IPS DF 19.7 (cell line): ENCODE measurements at places on chromosomes 1 and 21.

DNA sequence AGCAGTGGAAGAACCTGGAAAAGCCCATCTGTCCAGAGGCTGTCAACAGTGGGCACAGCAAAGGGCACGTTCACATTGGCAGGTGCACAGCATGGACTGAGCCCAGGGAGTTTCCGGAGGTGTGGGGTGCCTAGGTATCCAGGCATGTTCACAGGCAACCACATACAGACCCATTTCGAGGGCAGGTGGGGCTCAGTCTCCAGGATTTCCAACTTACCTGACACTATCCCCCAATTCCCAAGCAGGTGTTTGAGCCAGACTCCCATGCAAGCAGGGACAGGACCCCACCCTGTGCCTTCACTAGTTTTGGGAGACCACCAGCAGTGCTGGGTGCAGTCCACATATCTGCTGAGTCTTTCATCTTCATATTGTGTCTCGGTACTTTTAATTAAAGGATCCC lies 65.0 kb upstream of the IRF2BP2 start:
- DNase-seq: no peak

DNA sequence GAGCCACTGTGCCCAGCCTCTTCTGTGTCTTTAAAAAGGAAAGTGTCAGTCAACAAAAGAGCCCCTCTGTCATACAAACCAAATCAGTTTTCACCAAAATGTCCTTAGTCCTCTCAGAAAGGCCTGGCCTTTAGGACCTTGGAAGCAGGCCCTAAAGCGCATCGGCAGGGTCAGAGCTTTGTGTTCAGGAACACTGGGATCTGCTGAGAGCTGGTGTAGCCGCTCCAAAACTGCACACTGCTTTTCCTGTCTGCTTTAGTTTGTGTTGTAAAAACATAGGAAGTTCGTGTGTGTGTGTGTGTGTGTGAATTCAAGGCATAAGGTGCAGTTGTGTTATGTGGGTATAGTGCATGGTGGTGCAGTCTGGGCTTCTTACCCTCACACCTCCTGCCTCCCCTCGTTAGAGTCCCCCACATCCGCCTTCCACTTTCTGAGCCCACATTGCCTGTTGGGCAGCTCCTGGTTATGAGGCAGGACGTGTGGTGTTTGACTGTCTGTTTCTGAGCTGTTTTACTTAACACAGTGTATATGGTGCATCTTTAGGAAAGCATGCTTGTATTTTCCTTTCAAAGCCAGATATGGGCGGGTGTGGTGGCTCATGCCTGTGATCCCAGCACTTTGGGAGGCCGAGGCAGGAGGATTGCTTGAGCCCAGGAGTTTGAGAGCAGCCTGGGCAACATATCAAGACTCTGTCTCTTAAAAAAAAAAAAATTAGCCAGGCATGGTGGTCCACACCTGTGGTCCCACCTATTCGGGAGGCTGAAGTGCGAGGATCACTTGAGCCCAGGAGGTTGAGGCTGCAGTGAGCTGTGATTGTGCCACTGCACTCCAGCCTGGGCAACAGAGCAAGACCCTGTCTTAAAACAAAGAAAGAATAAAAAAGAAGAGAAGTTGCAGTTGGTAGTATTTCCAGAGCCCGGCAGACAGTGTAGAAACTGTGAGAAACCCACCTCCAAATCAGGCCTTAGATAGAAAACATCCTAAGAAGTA lies 12.4 kb downstream of the IBA57 start:
- DNase-seq: no peak

DNA sequence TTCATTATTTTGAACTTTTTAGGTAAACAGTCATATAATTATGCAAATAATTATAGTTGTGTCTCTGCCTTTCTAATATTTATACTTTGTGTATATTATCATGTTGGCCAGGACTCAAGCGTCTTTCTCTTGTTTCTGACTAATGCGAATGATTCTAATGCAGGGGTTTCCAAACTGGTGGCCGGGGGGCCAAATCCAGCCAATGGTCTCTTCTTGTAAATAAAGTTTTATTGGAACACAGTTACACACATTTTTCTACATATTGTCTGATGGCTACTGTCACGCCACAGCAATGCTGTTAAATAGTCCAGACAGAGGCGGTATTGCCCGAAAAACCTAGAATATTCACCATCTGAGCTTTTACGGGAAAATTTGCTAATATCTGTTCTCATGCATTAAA lies 8.9 kb upstream of the POFUT2 start:
- no peak for DNase-seq

- DNase-seq: no peak
These were observed 537.3 kb downstream of the KCNT2 start for GRCh38 chr1:196070940-196071339.

GRCh38 chr1:39900662-39901463 lies 854 bp downstream of the MYCL start:
- DNase-seq: no peak

DNA sequence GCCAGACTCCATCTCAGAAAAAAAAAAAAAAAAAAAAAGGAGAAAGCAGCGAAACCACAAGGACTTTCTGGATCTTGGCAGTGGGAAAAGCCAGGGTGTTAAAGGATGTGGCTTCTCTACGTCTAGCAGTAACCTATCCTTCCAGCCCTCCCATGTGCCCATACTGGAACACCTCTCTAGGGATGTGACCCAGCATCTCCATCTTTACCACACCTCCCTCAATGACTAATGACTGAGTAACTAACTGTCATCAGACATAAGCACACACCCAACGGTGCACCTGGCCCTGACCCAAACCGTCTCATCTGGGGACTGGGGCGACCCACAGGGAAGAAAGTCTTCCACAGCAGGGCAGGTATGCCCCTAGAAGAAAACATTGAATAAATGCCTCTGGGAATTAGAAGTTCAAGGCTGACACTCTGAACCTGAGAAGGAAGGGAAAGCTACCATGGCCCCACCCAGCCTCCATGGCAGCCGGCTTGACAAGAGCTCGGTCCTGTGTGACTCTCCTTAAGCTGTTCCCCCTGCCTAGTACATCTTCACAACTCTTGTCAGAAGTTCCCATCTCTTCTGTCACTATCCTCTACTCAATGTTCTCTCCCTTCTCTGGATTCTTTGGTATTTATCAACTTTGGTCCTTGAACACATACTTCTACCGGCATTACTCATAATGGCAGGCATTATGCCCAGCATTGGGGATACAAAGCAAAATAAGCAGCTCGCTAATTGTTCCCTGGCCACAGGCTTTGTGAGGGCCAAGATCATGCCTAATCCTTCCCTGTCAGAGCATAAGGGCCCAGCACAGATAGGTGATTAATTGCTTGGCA lies 14.8 kb upstream of the PAQR6 start:
- DNase-seq: no peak

GRCh38 chr1:7299329-7299799 lies 471.7 kb upstream of the VAMP3 start:
- DNase-seq: no peak

DNA sequence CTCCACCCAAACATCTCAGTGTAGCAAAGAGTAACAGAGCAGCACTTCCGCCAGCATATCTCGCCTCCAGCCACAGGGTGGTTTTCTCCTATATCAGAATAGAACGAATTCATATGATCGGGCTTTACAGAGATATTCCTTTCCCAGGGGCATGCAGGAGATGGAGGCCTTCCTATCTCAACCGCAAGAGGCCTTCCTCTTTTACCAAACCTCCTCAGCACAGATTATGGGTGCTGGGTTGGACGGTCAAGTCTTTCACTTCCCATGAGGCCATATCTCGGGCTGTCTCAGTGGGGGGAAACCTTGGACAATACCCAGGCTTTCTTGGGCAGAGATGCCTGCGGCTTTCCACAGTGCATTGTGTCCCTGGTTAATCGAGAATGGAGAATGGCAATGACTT lies 65.8 kb downstream of the OVGP1 start:
- DNase-seq: no peak

DNA sequence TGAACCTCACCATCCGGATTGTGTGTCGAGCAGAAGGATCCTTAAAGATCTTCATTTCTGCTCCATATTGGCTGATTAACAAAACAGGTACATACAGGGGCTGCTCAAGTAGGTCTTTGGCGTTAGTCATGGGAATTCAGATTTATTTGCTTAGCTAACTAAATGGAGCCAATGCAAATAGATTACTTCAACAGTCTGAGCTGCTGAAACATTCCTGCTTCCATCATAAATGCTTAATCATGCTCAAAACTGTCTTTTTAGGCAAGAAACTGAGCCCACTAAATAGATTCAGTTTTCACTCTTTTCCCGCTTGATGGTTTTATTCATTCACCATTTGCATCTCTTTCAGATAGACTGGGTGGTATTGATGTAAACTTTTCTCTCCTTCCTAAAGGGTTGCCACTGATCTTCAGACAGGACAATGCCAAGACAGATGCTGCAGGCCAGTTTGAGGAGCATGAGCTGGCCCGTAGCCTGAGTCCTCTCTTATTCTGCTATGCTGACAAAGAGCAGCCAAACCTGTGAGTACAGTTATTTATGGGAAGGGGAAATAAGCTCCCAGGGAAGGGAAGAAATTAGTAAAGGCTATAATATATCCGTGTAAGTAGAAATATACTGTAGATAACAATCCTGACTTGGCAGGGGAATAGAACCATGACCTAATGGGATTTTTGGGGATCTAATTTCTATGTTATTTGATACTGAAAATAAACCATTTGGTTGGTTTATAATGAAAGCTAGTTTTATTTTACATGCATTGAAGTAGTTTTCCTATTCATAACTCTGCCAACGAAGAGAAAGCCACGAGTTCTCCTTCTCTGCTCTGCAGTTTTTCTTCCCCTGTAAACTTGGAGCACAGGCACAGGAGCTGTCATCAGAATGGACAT lies 126.4 kb downstream of the VPS13D start:
- no peak for DNase-seq

- DNase-seq: no peak
These were observed 69.6 kb downstream of the CD34 start for GRCh38 chr1:207841293-207841692.

GRCh38 chr1:156571919-156572662 lies at the start of gene IQGAP3:
IQGAP3 (minus strand) TSS chr1:156572565; CDS start chr1:156572529, 36 bp downstream.
- peak; percentile 52 for DNase-seq

- no peak for DNase-seq
These were observed 6.0 kb downstream of the FNBP1L start for GRCh38 chr1:93453911-93454310.

- DNase-seq: no peak
These were observed 154.0 kb downstream of the DHRS3 start for GRCh38 chr1:12464045-12464461.

GRCh38 chr21:15233611-15234010 lies 168.8 kb upstream of the NRIP1 start:
- DNase-seq: no peak

DNA sequence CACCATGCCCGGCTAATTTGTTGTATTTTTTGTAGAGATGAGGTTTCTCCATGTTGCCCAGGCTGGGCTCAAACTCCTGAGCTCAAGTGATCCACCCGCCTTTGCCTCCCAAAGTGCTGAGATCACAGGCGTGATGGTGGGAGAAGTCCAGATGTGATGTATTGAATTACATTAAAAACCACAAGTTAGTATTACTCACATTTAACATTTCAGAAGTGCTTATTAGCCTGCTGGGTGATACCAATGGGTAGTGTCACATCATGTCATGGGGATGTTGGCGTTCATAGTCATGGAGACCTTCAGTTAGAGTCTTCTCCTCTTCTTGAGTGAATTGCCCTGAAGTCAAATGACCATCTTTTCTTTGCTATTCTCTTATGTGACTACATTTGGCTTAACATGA lies 63.6 kb upstream of the VAMP3 start:
- DNase-seq: no peak
